Esophagus squamous epithelium (tissue), 5 donors: ENCODE measurements at places on chromosomes 16 and 17.
A peak's percentile ranks its signal among the peaks of the same experiment; 100 is the strongest.

- H3K27me3 ChIP-seq, result no peaks in the 10 kb centered on the region
- H3K4me3 ChIP-seq, result no peak overlapping the region
- no peak for DNase-seq
- H3K27ac ChIP-seq, result no peak overlapping the region
- no peaks in the 10 kb centered on the region for H3K4me1 ChIP-seq
- no peaks in the 10 kb centered on the region for H3K36me3 ChIP-seq
Measured at GRCh38 chr17:58913971-58914769, 158.5 kb downstream of the PPM1E start.

DNA sequence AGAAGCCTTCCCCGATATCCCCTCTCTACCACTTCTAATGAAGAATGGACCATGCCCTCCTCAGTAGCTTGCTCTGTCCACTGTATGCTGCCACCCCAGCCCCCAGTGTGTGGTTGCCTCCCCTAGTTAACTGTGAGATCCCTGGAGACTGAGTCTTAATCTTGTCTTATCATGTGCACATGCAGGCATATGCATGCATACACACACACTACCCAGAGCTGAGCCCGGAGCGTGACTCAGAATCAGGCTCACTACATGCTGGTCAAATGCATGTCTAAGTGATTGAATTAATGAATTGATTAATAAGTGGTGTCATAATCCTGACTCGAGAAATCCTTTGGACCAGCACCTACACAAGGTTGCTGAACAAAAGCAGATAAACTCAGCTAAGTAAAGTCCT lies 99.4 kb downstream of the CCT6B start:
- no peak overlapping the region for H3K4me3 ChIP-seq
- no peaks in the 10 kb centered on the region for H3K36me3 ChIP-seq

DNA sequence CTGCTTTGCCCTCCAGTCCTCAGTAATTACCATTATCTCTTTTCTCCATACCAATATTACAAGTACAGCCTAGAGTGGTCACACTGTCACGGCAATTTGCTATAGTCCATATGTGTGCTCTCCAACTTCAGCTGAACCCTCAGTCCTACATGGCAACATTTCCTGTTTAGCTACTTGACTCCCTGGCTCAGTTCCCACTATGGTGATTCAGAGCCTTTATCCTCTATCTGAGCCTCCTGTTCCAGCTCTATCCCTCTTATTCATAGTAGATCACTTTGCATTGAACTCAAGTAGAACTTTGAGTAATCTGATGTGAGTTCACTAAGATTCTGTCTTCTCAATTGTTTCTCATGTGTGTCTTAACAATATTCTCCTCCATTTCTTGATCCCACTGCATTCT lies 43.7 kb upstream of the GOSR1 start:
- no peak overlapping the region for H3K4me3 ChIP-seq
- no peaks in the 10 kb centered on the region for H3K27me3 ChIP-seq
- no peak for DNase-seq
- no peak overlapping the region for H3K27ac ChIP-seq

- no peak overlapping the region for H3K4me3 ChIP-seq
- H3K4me1 ChIP-seq, result no peaks in the 10 kb centered on the region
- H3K27ac ChIP-seq, result no peak overlapping the region
- DNase-seq, result no peak
- no peaks in the 10 kb centered on the region for H3K27me3 ChIP-seq
Measured at GRCh38 chr16:88894681-88895300, 28.3 kb upstream of the PABPN1L start.

- no peak for DNase-seq
- H3K27ac ChIP-seq, result peak overlapping the region; percentile 4
- H3K4me3 ChIP-seq, result no peak overlapping the region
- peaks cover 42% of the 10 kb centered on the region for H3K4me1 ChIP-seq
- no peaks in the 10 kb centered on the region for H3K36me3 ChIP-seq
Measured at GRCh38 chr17:42894283-42895184, 6.1 kb upstream of the G6PC1 start.

DNA sequence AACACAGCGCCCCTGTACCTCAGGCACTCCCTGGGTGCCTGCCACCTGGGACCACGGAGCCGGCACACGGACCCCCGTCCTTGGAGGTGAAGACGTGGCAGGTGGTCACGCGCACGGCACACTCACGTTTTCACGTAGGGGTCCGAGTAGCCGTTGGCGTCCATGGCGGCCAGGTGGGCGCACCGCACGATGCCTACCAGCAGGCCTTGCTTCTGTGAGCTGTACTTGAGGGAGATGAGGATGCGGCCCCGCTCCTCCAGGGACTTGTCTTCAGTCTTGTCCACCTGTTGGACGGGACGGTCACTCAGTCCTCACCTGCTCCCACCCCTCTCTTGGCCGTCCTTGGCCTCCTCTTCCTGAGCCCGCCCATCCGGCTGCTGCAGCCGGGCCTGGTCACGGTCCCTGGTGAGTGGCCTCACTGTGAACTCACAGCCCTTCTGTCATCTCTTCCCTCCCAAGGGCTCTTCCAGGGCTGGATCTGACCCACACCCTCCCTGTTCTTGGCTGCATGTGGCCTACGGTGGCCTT lies 18.8 kb downstream of the SCGB1C2 start:
- no peaks in the 10 kb centered on the region for H3K4me1 ChIP-seq
- no peak overlapping the region for H3K4me3 ChIP-seq
- H3K27ac ChIP-seq, result no peak overlapping the region
- no peak for DNase-seq

DNA sequence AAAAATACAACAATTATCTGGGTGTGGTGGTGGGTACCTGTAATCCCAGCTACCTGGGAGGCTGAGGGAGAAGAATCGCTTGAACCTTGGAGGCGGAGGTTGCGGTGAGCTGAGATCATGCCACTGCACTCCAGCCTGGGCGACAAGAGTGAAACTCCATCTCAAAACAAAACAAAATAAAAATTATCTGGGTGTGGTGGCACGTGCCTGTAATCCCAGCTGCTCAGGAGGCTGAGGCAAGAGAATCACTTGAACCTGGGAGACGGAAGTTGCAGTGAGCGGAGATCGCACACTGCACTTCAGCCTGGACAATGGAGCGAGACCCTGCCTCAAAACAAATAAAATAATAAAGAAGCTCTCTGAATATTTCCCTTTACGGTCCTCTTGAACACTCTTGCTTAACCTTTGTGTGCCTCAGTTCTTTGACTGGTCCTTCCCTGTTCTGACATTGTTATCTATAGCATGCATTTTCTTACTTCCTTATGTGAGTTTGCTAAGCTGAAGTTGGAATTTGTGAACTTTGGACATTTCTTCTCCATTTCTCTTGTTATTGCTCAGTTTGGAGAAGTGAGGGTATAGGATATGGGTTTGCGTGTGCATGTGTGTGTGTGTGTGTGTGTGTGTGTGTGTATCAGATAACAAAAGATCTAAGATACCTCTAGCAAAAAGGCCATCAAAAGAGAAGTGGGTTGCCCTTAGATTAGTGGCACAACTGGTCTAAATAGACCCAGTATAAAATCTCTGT lies 29.7 kb upstream of the WSB1 start:
- no peak for DNase-seq
- H3K36me3 ChIP-seq, result no peaks in the 10 kb centered on the region
- H3K27ac ChIP-seq, result no peak overlapping the region
- H3K4me1 ChIP-seq, result peaks cover 5% of the 10 kb centered on the region
- H3K4me3 ChIP-seq, result no peak overlapping the region

GRCh38 chr17:60823515-60823914 lies 145.9 kb downstream of the BCAS3 start:
- no peaks in the 10 kb centered on the region for H3K27me3 ChIP-seq
- no peak for DNase-seq
- no peak overlapping the region for H3K4me3 ChIP-seq
- H3K27ac ChIP-seq, result peak overlapping the region; percentile 43
- H3K36me3 ChIP-seq, result no peaks in the 10 kb centered on the region

GRCh38 chr16:55494994-55495421 lies 13.9 kb upstream of the LPCAT2 start:
- peaks cover 40% of the 10 kb centered on the region for H3K4me1 ChIP-seq
- no peaks in the 10 kb centered on the region for H3K27me3 ChIP-seq
- no peak for DNase-seq

GRCh38 chr17:74368341-74369081 lies 1.2 kb downstream of the GPR142 start:
- no peaks in the 10 kb centered on the region for H3K27me3 ChIP-seq
- peak overlapping the region; percentile 13 for H3K4me3 ChIP-seq
- H3K27ac ChIP-seq, result no peak overlapping the region

GRCh38 chr16:1420111-1420539 lies 422 bp downstream of the UQCC4 start:
- H3K4me1 ChIP-seq, result peaks cover 23% of the 10 kb centered on the region
- no peaks in the 10 kb centered on the region for H3K27me3 ChIP-seq
- peak overlapping the region; percentile 80 for H3K4me3 ChIP-seq
- peaks cover 16% of the 10 kb centered on the region for H3K36me3 ChIP-seq
- peak overlapping the region; percentile 90 for H3K27ac ChIP-seq
- DNase-seq, result no peak

GRCh38 chr17:76461765-76462555 lies 5.4 kb upstream of the AANAT start:
- no peaks in the 10 kb centered on the region for H3K36me3 ChIP-seq
- H3K4me1 ChIP-seq, result no peaks in the 10 kb centered on the region
- no peak for DNase-seq
- no peaks in the 10 kb centered on the region for H3K27me3 ChIP-seq

DNA sequence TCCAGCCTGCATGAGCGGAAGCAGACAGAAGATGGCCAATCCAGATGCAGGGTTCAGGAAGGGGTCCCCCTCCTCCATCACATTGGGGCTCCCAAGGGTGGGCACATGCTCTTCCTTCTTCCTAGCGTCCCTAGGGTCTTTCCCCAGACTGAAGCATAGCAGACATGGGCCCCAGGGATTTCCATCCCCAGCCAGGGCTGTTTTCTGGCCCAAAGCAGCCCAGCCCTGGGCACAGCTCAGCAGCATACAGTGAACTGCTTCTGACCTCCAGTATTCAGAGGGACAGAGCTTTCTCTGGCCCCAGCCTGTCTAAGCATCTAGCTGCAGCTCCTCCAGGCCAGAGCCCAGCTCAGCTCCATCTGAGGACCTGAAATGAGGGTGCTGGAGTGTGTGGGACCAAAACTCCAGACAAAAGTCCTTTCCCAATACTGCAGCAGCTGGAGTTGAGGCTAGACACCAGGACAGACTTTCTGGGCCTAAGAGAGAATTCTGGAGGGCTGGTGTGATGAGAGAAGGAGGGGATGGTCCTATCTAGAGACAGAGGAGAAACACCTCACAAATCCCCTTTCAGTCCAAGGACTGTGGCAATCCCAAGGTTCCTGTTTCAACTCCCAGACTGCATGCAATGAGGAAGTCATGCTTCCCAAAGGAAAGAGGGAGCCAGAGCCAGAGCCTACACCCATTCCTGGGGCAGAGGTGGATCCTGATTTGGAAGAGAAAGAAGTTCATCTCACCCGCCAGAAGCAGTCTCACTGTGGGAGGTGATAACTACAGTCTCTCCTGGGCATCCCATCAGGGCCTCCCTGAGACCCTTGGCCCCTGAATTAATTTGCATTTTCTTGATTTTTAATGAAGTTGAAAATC lies 4.5 kb upstream of the FOXN1 start:
- peaks cover 69% of the 10 kb centered on the region for H3K4me1 ChIP-seq
- no peaks in the 10 kb centered on the region for H3K27me3 ChIP-seq
- no peak overlapping the region for H3K27ac ChIP-seq
- H3K4me3 ChIP-seq, result no peak overlapping the region
- no peaks in the 10 kb centered on the region for H3K36me3 ChIP-seq

DNA sequence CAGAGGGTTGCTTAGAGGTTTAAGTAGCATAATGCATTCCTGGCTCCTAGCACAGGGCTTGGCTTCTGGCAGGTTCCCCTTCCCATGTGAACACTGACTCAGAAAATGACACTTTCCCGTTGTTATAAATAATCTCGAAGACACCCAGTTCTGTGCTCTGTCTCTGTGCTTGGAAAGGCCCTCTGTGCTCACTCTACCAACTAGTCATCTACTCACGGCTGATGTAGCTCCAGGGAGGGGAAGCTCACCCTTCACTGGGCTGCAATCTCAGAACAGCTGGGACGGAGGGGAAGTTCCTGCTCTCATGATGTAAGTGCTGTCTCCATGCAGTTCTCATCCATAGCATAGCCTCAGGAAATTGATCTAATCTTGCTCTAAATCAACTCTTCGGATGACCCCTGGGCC lies 230.5 kb upstream of the ASIC2 start:
- H3K4me1 ChIP-seq, result no peaks in the 10 kb centered on the region
- no peak for DNase-seq
- no peaks in the 10 kb centered on the region for H3K36me3 ChIP-seq
- H3K4me3 ChIP-seq, result no peak overlapping the region
- H3K27me3 ChIP-seq, result no peaks in the 10 kb centered on the region

GRCh38 chr17:64187093-64187895 lies 57.4 kb upstream of the ERN1 start:
- H3K36me3 ChIP-seq, result peaks cover 41% of the 10 kb centered on the region
- H3K27ac ChIP-seq, result no peak overlapping the region
- no peak overlapping the region for H3K4me3 ChIP-seq
- no peak for DNase-seq
- H3K27me3 ChIP-seq, result no peaks in the 10 kb centered on the region
- H3K4me1 ChIP-seq, result peaks cover 4% of the 10 kb centered on the region

DNA sequence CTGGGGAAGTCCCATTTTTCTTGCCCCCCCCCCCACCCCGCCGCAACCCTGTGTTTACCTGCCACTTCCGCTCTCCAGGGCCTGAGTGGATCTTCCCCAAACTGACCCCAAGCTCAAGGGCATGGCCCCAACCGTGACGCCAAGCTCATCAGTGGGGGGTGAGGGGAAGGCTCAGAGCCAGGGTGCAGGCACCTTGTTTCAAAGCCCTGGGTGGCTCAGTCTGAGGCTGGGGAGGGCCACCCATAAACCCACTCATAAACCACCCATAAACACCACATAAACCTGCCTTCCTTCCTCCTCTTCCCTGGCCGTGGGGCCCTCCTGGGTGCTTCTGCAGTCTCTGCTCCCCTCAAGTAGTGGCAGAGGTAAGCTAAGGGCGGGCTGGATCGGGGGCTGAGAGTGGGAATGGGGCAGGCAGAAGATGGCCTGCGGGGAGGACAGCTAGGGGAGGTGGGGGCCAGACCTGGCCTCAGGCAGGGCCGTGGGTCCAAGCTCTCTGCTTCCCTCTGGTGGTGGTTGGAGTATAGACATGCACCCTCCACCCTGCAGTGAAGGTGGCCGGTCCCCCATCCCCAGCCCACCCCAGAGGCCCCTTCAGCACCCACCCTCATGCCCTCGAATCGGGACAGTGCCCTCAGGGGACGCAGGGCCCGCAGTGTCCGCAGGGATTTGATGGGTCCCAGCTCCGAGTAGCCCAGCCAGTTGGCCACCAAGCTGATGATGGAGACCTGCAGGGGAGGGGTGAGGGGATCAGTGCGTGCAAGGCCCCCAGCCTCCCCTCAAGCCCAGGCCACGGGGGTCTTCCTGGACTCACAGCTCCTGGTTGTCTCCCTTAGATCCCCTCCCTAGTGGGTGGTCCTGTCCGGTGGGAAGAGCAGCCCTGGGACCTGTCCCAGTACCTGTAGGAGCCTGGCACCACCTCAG lies 14.6 kb upstream of the CD79B start:
- H3K36me3 ChIP-seq, result no peaks in the 10 kb centered on the region
- H3K27ac ChIP-seq, result no peak overlapping the region
- H3K4me3 ChIP-seq, result no peak overlapping the region
- no peaks in the 10 kb centered on the region for H3K4me1 ChIP-seq
- no peaks in the 10 kb centered on the region for H3K27me3 ChIP-seq

- DNase-seq, result no peak
- no peaks in the 10 kb centered on the region for H3K27me3 ChIP-seq
- H3K27ac ChIP-seq, result peak overlapping the region; percentile 85
- H3K4me1 ChIP-seq, result peaks cover 3% of the 10 kb centered on the region
- H3K36me3 ChIP-seq, result no peaks in the 10 kb centered on the region
Measured at GRCh38 chr17:5468075-5468473, 708 bp downstream of the DHX33 start.

GRCh38 chr17:81990836-81991683 lies 13.6 kb downstream of the ASPSCR1 start:
- H3K4me3 ChIP-seq, result peak overlapping the region; percentile 51
- H3K36me3 ChIP-seq, result peaks cover 2% of the 10 kb centered on the region
- no peak for DNase-seq

GRCh38 chr16:49469311-49469670 lies 95.7 kb downstream of the C16orf78 start:
- no peak for DNase-seq
- H3K36me3 ChIP-seq, result no peaks in the 10 kb centered on the region
- H3K27ac ChIP-seq, result no peak overlapping the region
- no peak overlapping the region for H3K4me3 ChIP-seq
